ENCODE measurements at places on chromosomes 11 and 22. TPM values are rescaled to one million over a fixed set of nuclear protein-coding genes. Genes with fewer than 3 reads are reported as not detected.

- DNase-seq: no peak
These were observed 19.0 kb upstream of the LRRC32 start for GRCh38 chr11:76689313-76690260.

DNA sequence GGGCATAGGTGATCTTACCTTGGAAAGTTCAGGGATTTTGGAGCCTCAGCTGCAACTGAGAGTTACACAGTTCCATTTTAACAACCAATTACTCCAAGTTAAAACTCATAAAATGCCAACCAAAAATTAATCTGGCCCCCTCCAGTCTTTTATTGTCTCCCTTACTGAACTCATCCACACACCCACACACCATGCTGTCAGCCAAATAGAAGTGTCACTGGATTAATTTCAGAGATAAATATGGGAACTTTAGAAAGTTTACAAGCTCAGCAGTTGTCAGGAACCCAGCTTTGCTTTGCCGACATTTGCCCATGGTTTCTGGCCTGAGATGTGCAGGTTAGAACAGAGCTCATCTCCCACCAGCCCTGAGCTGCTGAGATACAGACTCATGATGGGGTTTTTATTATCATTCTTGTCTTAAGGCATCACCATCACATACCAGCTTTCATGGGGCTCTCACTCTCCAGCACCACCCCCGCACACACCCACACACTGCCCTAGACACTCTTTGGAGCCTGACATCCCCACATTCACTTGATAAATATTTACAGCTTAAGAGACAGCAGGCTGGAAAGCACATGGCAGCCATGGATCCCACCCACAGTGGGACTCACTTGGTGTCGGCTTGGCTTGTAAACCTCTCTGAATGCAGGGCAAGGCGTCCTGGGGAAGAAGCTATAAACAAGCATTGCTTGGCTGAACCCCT lies 23.7 kb upstream of the CTR9 start:
- no peak for DNase-seq

- DNase-seq: no peak
These were observed 41.9 kb upstream of the WNT7B start for GRCh38 chr22:46018859-46019258.

GRCh38 chr11:57491371-57492061 lies 24.0 kb downstream of the SLC43A1 start:
- DNase-seq: no peak

GRCh38 chr11:58503361-58503856 lies 4.5 kb downstream of the OR5B21 start:
- no peak for DNase-seq

- no peak for DNase-seq
These were observed 1.7 kb downstream of the SHANK2 start for GRCh38 chr11:71250523-71251150.

- DNase-seq: no peak
These were observed 43.8 kb downstream of the BMAL1 start for GRCh38 chr11:13321431-13321830.

- no peak for DNase-seq
These were observed 93.1 kb upstream of the B3GAT1 start for GRCh38 chr11:134505125-134505524.

GRCh38 chr22:39431821-39432251 lies 25.0 kb upstream of the MGAT3 start:
- DNase-seq: no peak

DNA sequence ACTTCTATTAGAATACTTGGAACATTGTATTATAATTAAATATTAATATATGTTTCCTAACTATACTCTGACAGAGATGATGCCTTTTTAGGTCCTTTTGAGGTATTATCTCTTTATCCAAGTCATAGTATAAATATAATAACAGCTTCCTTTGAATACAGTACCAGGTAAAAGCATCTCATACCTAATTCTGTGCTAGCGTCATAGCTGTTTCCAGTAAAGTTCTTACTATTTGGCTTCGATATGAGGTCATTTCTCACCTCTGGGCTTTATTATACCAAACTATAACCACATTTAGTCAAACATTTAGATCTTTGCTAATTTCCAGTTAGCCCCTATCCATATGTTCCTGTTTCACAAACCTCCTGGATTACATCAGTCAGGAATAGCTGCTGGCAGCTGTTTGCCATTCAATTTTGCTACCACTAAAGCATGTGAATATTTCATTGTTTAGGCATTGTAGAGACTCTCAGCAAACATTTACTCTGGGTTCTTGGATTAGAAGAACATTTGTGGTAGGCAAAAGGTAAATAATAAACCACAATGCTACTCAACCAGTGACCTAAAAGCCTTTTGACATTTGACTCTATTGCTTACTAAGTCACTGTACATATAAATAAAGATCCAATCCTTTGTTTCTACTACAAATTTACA lies 255.1 kb downstream of the TTC28 start:
- no peak for DNase-seq

- DNase-seq: no peak
These were observed 15.7 kb downstream of the DUSP8 start for GRCh38 chr11:1556278-1556902.

- peak; percentile 82 for DNase-seq
These were observed at the start of gene CHADL for GRCh38 chr22:41240377-41241132. Gene CHADL, minus strand, starts transcription at chr22:41240931. Its CDS starts 50 bp downstream, at chr22:41240881.

- DNase-seq: peak; percentile 32
These were observed 17.4 kb downstream of the TTLL8 start for GRCh38 chr22:50040717-50041116.

DNA sequence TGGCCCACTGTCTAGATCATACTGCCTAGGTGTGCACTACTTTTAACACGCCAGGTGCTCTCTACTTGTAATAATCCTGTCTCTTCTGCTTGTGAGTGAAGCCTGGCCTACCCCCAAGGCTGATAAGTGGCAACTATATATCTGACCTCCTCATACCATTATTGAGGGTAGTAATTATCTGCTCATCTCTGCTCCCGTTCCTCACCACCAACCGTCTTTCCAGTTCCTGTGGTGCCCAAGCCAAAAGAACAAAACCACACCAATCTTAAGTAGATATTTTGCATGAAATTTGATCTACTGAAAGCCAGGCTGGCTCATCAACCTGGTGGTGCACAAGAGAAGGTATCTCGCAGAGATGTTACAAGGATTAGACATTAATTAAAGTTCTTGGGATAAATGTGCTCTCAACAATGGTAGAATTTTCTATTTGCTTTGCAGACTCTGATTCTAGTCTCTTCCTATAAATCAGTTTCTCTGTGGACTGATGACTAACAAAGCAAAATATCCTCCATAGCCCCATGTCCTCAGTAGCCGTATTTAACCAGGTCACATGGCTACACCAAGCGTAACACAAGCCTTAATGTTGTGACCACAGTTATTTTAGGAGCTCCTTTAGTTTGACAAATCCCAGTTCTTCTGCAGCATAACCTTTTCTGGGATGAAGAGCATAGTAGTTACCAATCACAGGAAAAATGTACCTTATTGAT lies 267.2 kb downstream of the NTM start:
- DNase-seq: no peak

DNA sequence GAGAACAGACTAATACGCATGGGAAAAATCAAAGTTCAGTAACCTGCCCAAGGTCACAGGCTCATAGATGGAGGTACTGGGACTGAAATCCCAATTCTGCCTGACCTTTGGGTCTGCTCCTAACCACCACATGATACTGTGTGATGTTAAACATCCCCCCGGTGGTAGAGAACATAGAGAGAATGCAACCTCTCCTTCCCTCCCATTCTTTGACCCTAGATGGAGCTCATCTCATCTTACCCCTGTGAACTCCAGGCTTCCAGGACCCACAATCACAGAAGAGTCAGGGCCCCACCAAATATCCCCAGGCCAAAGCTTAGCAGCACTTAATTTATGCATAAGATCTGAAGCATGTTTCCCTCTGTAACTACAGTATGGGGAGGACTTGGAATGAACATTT lies 198.5 kb downstream of the MYO18B start:
- no peak for DNase-seq

DNA sequence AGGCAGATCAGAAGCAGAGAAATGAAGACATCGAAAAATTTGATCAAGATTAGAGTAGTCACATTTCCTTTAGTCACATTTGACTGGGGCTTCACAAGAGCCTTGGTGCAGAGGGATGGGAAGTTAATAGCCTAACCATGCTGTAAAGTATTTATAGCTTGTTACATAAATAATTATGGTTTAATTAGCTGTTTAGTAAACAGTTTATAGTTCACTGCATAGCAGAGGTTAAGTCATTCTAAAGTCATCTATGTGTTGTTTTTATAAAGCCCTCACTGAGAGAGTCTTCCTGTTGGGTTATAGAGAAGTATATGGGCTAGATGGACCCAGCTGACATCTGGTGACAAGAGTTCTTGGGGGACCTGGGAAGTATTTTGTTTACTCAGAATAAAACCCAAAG lies 47.1 kb downstream of the INSC start:
- no peak for DNase-seq

GRCh38 chr11:123235117-123235655 lies 40.1 kb upstream of the CLMP start:
- DNase-seq: peak; percentile 86

DNA sequence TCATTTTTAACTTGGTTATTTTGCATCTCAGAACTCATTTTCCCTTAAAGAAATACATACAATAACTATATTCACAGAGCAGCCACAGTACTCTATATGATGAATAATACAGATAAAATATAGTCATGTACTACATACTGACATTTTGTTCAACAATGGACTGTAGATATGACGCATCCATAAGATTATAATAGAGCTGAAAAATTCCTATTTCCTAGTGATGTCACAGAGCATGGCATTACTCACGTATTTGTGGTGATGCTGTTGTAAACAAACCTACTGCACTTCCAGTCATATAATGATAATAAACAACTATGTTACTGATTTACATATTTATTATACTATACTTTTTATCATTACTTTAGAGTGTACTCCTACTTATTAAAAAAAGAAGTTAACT lies 38.7 kb downstream of the NARS2 start:
- no peak for DNase-seq

- DNase-seq: no peak
These were observed 17.2 kb downstream of the GRIK4 start for GRCh38 chr11:120528749-120529148.

DNA sequence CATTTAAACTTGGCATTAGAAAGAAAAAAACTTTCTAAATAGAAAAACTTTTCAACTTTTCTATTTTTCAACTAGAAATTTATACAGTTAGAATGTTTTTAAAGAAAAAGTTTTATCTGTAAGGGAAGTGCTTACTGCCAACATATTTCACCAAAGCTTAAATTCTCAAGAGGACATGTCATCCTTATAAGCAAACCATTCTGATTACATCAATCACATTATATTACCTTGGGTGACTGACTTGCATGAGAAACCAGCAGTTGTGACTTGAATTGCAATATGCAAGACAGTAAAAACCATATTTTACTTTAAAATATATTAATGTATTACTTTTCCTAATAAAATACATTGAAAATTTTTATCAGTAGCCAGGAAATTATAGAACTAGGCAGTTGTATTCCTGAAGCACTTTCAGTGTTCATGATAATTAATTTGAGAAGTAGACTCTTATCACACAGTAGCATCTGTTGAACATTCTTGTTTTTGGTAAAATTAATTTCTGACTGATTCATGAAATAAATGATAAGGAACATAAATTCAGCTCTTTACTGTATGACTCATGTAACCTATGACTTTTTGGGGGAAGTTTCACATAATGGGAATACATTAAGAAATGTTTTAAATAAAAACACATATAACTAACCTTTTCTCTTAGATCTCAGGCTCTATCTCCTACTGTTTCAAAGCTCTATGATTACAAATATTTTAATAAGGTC lies 345.0 kb upstream of the CCDC179 start:
- no peak for DNase-seq

The SMARCB1 gene
- total RNA-seq: 85.7 TPM

The BTBD18 gene
- total RNA-seq: not detected

The VPREB3 gene
- not detected for total RNA-seq

The CBLIF gene
- not detected for total RNA-seq

The TSPO gene
- total RNA-seq: 181 TPM
